ENCODE measurements at places on chromosomes 12 and 14.

- no peak for ATAC-seq
Observed at GRCh38 chr14:103597623-103598377, 31.2 kb upstream of the KLC1 start.

GRCh38 chr14:51368721-51369163 is 128.7 kb downstream of the TMX1 start:
- no peak for ATAC-seq

GRCh38 chr14:75572104-75572503 is 6.3 kb upstream of the FLVCR2 start:
- no peak for ATAC-seq

DNA sequence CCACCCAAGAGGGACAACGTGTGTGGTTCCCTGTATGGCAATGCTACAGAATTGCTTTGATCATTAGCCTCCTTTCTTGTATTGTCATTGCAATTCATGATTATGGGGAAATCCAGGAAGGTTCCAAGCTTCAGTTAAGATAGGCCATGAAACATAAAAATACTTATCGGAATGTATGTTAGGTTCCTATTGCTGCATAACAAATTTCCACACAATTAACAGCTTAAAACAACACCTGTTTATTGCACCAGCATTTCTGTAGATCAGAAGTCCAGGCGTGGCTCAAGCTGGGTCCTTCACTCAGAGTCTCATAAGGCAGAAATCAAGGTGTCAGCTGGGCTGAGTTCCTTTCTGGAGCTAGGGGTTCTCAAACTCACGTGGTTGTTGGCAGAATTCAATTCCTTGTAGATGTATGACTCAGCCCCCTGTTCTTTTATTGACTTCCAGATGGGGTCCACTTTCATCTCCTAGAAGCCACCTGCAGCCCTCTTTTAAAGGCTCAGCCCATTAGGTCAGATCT is 365.6 kb upstream of the TMPO start:
- ATAC-seq: no peak

GRCh38 chr12:108468196-108468968 is 46.7 kb upstream of the FICD start:
- no peak for ATAC-seq

GRCh38 chr14:51302295-51303030 is 62.4 kb downstream of the TMX1 start:
- no peak for ATAC-seq

- no peak for ATAC-seq
Observed at GRCh38 chr12:79274501-79275064, 410.0 kb downstream of the SYT1 start.

DNA sequence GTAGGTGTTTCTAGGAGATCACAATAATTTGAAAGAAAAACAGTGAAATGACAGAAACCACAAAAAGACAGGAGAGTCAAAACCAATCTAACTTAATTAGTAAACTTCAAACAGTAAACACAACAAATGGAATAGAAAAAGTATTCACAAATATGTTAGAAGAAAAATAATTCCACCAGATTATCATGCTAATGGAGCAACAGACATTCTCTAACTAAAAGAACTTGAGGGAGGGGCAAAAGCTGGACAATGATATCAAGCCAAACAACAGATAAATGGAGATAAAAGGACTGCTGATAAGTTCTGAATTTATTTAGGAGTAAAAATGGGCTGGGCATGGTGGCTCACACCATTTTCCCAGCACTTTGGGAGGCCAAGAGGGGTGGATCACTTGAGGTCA is 28.7 kb downstream of the CRY1 start:
- ATAC-seq: no peak

- peak; percentile 100 for ATAC-seq
Observed at GRCh38 chr14:90820958-90821357, 4.7 kb upstream of the TTC7B start.
